HuH-7 (cell line): ENCODE measurements at places on chromosomes 2 and 18.

DNA sequence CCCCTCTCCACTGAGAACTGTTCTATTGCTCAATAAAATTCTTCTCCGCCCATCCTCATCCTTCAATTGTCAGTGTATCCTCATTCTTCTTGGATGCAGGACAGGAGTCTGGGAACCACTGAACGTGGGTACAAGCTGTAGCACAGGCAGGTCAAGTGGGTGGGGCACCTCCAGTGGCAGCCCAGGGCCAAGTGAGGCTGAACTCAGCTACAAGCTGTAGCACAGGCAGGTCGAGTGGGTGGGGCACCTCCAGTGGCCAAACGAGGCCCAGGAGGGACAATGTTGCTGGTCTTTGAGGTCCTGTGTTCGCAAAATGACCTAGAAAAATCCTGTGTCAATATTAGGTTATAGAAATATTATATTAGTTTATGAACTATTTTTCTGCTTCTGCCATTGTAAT lies 352.0 kb downstream of the TMX3 start:
- no peak for DNase-seq

GRCh38 chr2:11947956-11948355 lies 201.5 kb downstream of the LPIN1 start:
- no peak for DNase-seq

- DNase-seq = no peak
Observed at GRCh38 chr2:127032621-127033020, 74.3 kb downstream of the BIN1 start.

DNA sequence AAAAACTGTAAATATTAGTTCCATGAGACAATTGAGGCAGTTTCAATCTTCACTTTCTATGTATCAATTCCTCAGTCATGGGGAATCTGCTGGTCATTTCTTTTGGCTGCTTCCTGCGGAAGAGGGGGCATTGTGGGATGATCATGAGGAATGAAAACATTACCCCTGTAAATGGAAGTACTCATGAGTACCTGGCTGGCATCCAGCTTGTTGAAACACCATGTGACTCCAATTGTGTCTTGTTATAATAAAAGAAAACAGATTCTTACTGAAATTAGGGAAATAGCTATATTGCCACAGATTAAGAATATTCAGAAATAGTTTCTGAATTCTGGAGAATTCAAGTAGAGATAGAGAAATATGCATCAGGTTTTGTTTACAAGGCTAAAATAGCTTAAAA lies 41.6 kb upstream of the GPR39 start:
- DNase-seq = no peak

DNA sequence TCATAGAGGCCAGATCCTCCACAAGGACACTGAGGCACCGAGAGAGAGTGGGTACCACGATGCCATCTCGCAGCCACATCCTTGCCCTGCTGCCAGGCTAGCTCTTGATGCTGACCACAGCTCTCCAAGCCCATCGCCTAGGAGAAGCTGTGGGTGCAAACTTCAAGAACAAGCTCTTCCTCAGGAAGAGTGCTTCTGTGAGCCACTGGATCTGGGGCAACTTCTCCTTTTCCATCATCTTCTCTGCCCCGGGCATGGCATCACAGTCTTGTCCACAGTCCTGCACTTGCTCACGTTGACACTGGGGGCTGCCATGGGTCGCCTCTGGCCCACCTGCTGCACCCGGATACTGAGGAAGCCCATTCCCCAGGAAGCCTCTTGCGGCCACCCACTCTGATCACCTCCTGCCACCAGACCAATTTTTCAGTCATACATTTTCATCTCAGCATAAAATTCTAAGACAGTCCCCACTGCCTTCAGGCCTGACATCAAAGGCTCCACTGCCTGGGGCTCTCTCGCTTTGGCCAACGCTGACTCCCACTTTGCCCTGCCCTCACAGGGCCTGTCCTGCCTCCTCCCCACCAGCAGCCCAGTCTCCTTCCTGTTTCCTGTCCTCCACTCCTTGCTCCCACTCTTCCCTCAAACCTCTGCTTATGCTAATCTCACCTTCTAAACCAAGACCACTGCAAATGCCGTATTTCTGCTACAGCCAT lies 243.9 kb downstream of the AFF3 start:
- DNase-seq = no peak

DNA sequence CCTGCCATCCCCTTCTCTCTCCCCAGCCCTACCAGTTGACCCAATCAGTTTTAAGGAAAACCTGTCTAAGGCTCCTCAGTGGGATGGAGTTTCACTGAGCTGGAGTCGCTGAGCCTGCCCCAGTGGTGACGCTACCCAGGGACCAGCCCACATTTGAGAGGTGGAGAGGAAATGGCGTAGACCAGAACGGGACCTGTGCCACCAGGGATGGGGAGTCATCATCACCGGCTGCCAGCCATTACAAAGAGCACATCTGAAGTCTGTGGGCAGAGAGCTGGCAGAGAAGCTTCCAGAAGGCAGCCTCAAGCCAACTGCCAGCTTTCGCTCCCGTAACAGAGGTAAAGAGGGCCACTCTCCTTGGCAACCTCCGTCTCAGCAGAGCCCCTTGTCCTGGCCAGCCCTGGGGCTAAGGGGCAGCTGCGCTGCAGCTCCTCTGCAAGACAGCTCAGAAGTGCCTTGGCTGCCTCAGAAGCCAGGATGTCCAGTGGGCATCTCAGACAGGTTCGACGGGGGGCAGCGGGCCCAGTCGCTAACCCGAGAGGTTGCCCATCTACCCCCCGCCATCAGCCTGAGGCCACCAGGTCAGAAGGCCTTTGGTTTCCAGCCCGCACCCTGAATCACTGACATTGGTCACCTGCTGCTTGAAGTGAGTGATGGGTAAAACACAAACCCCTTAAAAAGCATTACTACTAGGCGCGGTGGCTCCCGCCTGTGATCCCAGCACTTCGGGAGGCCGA lies 15.4 kb downstream of the SDC1 start:
- DNase-seq = no peak

DNA sequence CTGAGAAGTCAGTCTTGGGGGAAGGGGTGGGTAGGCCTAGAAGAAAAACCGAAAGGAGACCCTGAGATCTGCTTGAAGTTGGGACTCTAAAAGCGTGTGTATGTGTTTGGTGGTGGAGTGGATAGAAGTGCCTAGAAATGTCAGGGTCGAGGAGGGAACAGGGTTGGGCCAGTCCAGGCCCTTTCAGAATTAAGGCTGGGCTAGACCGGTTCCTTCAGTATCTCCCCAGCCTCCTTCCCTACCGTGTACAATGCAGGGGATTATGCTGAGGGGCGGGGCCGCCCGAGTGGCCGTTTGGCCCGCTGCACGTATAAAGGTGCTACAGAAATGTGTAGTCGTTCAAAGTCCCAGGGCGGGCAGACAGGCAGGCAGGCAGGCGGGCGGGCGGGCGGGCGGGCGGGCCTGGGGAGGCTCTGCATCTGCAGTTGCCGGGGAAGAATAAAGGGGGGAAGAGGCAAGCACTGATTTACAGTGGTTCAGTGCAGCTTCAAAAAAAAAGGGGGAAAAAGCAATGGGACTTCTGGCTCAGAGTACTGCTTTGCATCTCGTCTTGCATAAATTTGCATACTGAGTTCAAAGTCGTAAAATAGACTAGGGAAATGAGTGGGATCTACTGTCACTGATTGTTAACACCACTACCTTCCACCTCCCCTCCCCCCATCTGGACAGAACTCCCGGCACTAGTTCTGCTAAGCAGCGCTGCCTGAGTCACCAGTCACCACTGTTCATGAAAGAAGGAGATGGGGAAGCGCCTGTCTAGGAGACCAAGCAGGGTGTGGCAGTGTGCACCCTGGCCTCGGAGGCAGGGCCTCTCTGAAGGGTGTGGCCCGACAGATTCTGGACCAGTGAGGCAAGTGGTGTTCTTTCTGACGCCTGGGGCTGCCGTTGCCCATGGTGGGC lies 3.6 kb downstream of the IGFBP2 start:
- peak; percentile 55 for DNase-seq

DNA sequence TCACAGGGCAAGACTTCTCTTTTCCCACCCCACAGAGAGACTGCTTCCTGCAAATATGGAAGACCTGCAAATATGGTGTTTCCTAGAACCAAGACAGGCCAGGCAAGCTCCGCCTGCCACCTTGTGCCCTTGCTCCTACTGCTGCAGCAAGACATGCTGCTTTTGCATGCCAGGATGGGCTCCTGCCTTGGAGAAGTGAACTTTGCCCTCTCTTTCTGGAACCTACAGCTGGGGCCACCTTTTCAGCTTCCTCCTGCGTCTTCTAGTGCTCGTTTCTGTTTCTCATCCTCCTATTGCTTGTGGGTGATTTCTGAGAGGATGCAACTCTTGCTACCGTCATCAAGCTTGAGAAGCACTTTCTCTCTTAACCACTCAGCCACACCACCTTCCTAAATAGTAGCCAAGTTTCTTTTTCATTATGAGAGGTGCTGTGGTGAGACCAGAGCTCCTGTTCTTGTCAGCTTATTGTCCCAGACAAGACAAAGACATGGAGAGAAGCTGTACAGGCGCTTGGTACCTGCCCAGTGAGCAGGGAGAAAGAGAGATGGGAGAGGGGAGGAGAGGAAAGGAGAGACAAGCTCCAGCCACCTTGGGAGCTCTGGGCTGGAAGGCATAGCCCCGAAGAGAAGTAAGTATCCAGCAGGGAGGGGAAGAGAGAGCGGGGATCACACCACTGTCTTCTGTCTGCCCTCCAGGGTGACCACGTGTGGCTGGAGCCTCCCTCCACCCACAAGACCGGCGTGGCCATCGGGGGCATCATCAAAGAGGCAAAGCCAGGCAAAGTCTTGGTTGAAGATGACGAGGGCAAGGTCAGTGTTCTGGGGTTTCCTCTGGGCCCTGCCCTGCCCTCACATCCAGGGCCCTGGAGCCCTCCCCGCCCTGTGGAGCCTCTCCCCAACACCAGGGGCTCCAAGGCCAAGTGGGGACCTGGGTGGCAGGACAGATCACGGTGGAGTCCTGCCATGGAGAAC lies 28.3 kb downstream of the MYO7B start:
- DNase-seq = no peak
